Activated CD4-positive, alpha-beta T cell treated with anti-CD3 and anti-CD28 coated beads, Interleukin-2, amount 50 U/mL, for 48 hours (primary cell): ENCODE measurements at places on chromosomes 6 and 20.

DNA sequence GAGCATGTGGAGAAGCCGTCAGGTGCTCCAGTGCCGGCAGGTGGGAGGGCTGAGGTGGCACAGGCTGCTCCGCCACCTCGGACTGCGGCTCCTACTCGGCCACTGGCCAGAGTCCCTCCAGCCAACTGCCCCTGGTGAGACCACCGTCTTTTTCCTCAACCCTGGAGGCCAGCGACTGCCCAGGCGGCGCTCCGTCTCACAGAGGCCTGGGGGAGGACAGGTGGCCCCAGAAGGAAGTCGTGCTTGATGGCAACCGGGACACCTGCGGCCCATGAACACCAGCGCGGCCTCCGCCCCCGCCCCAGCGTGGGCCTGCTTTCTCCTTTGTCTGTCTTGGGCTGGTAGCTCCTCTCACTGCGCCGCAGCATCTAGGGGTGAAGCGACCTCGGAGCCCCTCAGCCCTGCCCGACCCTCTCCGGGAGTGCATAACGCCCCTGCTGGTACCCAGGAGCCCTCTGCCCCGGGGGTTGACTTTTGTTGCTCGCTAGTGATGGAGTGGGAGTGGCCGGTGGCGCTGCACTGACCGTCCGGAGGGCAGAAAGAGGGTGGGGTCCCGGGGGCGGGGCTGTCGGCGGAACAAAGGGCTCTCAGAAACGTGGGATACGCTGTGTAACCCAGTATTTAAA, 706 bp upstream of the TUBB2B start:
- DNase-seq = no peak

DNA sequence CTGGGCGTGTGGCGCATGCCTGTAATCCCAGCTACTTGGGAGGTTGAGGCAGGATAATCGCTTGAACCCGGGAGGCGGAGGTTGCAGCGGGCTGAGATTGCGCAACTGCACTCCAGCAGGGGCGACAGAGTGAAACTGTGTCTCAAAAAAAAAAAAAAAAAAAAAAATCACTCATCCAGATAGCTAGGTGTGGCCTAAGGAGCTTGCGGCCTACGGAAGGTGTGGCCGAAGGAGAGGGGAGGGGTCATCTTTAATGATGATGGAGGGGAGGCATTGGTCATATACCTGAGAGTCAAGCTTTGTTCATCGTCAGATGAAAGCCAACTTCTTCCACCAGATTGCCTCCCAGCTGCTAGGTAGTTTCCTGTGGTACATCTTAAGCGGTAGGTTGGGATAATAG, 801 bp upstream of the PPARD start:
- DNase-seq = no peak

- DNase-seq = peak; percentile 70
These were observed 155.4 kb downstream of the NRN1 start for GRCh38 chr6:5851261-5851757.

DNA sequence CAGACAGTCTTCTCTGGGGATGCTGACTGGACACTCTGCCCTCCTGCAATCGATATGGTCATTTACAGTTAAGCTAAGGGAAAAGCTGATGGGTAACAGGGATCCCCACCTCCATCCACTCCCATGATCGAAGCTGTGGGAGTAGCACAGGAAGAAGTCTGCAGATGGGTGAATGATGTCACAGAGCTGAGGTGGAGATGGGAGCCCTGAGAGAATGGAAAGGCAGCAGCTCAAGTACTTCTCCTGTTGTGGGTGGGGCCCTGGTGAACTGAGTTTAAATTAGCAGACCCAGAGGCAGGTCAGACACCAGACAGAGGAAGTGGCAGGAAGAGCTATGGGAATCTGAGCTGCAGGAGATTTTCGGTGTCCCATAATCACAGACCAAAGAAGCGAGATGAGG, 29.0 kb downstream of the HDGFL1 start:
- no peak for DNase-seq

DNA sequence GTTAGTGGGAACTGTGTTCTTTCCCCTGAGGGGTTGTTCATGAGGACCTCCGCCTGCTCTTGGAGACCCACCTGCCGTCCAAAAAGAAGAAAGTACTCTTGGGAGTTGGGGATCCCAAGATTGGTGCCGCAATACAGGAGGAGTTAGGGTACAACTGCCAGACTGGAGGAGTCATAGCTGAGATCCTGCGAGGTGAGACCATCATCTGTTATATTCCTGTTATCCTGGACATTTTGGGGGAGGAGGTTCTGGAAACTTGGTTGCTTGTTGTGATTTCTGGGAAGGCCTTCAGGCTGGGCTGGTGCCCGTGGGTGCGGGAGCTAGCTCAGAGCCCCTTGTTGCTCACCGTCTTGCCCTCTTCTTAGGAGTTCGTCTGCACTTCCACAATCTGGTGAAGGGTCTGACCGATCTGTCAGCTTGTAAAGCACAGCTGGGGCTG, 2.0 kb downstream of the NOP56 start:
- no peak for DNase-seq

GRCh38 chr20:4297127-4297826, 281.9 kb upstream of the RNF24 start:
- no peak for DNase-seq

GRCh38 chr6:140956571-140957369, 1176.0 kb upstream of the GJE1 start:
- DNase-seq = no peak

DNA sequence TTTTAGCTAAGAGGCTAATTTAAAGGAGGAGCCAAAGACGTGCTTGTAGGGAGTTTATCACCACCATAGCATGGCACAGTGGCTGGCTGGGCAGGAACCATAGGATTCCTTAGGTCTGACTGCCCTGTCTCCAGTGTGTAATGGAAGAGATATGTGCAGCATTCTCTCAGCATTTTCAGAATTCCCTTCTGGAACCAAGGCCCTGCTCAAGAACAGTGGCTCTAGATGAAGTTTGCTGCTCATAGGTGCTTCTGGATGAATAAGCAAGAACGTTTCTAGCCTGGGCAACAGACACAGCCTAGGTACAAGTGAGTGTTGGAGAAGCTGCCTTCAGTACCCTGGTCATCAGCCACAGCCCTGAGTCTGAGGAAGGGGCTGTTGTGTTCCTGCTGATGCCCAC, 69.1 kb downstream of the LCA5 start:
- DNase-seq = no peak

GRCh38 chr6:39934131-39934757, at the start of gene MOCS1:
MOCS1 (minus strand) TSS chr6:39934462; CDS start chr6:39934417, 45 bp downstream.
- DNase-seq = peak; percentile 52

- no peak for DNase-seq
These were observed 111.1 kb upstream of the SASH1 start for GRCh38 chr6:148231572-148231971.

DNA sequence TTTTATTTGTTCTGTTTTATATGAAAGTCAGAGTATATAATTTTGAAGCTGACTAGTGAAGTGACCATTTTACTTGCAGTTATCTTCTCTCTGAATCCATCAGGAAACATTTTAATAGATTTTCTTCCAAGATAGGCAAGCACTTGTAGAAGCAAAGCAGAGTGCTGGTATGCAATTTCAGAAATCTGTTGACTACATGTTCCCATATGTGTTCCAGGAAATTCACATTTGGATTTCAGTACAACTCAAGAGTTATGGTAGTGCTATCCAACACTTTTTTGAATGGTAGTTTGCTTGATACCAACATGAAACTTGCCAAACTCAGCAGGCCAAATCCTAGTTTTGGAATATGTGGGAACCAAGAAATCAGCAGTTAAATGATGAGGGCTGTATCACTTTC, 94.0 kb downstream of the CENPW start:
- no peak for DNase-seq

DNA sequence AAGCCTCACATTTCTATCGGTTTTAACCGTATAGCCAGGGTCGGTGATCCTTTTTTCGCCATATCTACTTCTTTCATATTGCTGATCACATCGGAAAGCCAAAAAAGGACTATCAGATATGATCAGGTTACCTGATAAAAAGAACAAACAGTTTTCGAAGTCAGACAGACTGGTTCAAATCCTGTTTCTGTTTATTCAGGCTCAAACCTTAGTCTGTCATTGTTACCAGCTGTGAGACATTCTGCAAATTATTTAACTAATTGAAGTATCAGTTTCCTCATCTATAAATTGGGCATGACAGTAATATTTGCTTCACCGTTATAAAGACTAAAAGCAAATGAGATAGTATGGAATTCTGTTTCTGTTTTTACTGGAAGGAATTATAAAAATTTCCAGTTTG, 111.3 kb downstream of the TSHZ2 start:
- no peak for DNase-seq

DNA sequence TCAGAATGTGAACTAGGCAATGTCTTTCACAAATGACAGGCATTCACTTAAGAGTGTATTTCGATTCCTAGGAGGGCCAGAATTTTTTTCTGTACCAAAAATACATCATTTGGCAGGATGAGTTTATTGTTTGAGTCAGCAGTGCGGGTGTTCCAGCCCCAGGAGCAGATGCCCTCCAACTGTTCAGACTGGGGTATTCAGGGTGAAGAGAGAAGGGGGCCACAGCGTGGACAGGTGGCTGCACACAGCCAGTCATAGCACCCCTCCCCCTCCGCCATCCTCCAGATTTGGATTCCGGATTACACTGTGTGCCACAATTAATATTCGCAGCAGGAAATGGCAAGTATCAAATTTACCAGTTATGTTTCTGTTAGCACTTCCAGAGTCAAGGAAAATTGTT, 38.6 kb downstream of the RIPOR2 start:
- DNase-seq = no peak

DNA sequence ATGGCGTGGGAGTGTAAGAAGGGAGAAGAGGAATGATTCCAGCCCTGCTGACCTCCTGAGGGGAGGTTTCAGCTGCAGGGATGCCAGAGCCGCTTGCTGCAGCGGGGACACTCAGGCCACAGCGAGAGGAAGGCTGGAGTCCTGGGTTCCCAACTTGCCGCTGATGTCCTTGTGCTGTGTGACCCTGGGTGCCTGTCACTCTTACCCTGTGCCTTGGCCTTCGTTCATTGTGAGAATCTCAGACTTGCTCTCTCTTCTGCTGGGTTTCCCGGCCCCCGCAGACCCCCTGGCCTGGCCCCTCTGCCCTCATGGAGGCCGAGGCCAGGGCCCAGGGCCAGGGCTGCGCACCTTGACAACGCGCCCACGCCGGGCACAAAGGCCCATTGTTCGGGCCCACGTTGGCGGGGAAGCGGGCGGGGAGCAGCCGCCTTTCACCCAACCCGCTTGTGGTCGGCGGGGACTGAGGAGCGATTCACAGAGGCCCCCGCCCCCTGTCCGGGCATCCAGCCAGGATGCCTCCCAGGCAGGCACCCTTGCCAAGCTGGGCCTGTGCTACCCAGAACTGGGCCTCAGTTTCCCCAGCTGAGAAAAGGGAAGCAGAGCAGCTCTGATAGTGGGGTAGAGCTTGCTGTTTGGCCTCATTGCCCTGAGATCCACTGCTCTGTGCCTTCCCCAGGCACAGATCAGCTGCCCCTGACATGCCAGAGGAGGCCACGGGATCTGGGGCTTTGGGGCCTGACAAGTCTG, 52.4 kb downstream of the CEBPB start:
- no peak for DNase-seq

DNA sequence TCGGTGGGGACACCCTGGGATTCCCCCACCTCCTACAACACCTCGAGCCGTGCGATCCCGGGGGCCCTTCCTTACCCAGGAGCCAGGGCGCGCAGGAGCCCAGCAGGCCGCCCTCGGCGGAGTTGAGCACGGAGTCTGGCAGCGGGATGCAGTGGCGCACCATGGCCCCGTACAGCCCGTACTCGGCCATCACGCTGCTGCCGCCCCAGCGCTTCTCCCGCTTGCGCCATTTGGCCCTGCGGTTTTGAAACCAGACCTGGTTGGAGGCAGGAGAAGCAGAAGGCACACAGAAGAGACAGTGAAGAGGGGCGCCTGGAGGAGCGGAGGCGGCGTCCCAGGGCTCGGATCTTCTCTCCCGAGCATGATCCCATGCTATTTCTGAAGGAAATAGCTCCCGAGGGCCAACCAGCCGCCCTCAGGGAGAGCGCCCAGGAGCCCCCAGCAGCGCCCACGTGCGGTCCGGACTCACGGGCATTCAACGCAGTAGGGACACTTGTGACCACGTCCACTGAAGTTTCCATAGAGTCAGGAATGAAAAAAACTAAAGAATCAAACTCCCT, 4.3 kb downstream of the VSX1 start:
- no peak for DNase-seq

DNA sequence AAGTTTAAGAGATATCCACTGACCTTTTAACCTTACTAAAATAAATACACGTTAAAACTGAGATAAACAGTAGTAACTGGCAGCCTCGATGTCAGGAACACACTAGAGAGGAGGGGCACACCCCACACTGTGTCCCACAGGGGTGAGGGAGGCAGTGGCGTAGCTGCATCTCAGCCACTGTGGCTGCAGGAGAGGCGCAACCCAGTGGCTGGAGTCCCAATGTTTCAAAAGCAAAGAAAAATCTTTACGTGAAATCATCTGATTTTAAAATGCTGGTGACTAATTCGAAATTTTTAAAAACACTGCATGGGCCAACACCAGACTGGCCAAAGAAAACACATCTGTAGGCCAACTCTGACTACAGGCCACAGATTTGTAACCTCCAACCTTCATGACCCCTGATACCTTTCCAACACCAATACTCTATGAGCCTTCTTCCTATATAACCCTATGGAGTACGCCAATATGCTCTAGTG, 54.7 kb downstream of the TRAM2 start:
- DNase-seq = no peak

GRCh38 chr6:44805238-44805846, 417.8 kb downstream of the CDC5L start:
- no peak for DNase-seq

DNA sequence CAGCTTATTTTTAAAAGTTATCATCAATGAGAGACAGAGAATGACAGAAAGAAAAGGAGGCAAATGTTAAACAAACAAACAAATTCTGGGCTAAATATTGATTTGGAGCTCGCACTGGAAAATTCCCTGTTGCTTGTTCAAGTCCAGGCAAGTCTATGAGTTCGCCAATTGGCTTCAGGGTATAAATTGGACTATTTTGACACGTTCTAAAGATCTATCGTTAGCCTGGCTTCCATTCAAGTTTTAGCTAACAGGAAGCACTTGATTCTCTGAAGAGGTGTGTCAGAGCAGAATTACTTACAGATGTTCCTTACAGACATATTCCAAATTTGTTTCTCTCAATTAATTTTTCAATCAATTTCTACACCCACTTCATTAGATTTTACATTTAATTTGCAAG, 15.8 kb upstream of the RFPL4B start:
- no peak for DNase-seq

DNA sequence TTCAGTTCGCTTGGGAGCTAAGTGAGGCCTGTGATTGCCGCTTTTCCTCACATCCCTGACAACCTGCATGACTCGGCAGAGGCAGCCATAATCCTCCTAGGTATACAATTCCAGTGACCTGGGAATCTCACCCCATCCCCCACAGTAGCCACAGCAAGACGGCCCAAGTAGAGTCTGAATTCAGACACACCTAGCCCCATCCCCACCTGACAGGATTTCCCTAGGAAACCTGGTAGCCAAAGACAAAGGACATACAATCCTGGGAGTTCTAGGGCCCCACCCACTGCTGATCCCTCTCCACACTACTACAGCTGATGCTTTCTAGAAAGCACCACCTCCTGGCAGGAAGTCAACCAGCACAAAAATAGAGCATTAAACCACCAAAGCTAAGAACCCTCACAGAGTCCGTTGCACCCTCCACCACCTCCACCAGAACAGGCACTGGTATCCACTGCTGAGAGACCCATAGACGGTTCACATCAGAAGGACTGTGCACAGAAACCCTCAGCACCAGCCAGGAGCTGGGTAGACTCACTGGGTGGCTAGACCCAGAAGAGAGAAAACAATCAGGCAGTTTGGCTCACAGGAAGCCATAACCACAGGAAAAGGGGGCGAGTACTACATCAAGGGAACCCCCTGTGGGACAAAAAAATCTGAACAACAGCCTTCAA, 17.9 kb upstream of the RUNX2 start:
- no peak for DNase-seq
